Small intestine (tissue), 16 donors: ENCODE measurements at places on chromosomes 2 and 18.
A peak's percentile ranks its signal among the peaks of the same experiment; 100 is the strongest.

DNA sequence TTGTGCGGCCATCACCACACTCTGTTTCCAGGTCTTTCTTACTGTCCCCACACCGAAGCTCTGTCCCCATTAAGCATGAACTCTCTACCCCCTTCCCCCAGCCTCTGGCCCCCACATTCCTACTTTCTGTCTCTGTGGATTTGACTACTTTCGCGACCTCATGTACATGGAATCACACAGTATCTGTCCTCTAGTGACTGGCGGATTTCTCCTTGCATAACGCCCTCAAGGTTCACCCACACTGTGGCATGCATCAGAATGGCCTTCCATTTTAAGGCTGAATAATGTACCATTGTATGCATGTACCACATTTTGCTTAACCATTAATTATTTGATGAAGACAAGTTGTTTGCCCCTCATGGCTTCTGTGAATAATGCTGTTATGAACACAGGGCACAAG lies 467.6 kb upstream of the HS6ST1 start:
- no peak for DNase-seq
- no peaks in the 10 kb centered on the region for H3K4me1 ChIP-seq
- no peak overlapping the region for H3K27ac ChIP-seq
- no peaks in the 10 kb centered on the region for H3K36me3 ChIP-seq
- H3K27me3 ChIP-seq: no peaks in the 10 kb centered on the region
- no peak overlapping the region for H3K4me3 ChIP-seq

GRCh38 chr18:30967701-30968100 lies 74.8 kb downstream of the DSC3 start:
- H3K27ac ChIP-seq: no peak overlapping the region
- no peak overlapping the region for H3K4me3 ChIP-seq
- no peaks in the 10 kb centered on the region for H3K27me3 ChIP-seq
- H3K4me1 ChIP-seq: no peaks in the 10 kb centered on the region

DNA sequence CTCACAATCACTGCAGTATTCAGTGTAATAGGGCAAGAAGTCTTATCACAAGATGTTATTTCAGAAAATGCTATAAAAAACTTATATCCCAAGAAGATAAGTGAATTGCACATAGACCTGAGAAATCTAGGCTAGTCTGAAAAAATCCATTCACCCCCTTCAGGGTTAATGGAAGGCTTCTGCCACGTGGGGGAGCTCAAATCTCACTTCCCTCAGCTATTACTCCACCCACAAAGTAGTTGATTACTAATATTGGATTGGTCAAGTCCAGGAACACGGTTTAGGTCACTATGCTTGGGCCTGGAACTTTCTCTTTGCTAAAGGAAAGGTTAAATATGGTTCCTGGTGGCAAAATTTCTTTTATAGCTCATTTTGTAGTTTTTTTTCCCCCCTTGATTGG lies 51.2 kb upstream of the ADAM23 start:
- no peaks in the 10 kb centered on the region for H3K36me3 ChIP-seq
- no peak overlapping the region for H3K27ac ChIP-seq
- H3K4me3 ChIP-seq: no peak overlapping the region
- no peaks in the 10 kb centered on the region for H3K27me3 ChIP-seq

- H3K27ac ChIP-seq: peak overlapping the region; percentile 79
- peaks cover 2% of the 10 kb centered on the region for H3K4me1 ChIP-seq
- H3K36me3 ChIP-seq: peaks cover 4% of the 10 kb centered on the region
- H3K4me3 ChIP-seq: peak overlapping the region; percentile 90
These were observed 721 bp downstream of the METTL5 start for GRCh38 chr2:169823996-169824372.

DNA sequence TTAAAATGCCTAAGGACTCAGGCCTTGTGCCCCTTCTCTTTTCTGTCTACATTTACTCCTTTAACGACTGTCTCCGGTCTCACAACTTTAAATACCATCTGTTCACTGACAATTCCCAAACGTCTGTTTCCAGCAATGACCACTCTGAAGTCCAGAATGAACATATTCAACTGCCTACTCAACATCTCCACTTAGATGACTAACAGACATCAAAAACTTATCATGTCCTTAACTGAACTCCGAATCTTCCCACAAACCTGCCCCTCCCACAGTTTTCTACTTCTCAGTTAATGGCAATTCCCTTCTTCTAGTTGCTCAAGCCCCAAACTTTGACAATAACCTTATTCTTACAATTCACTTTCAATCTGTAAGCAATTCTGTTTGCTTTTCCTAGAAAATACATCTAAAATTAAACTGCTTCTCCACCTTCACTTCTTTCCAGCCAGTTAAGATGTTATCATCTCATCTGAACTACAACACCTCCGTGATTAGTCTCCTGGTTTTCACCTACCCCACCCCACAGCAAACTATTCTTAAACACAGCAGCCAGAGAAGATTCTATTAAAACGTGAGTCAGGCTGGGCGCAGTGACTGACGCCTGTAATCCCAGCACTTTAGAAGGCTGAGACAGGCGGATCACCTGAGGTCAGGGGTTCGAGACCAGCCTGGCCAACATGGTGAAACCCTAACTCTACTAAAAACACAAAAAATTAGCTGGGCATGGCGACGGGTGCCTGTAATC lies 2.8 kb downstream of the C1D start:
- DNase-seq: no peak
- H3K4me3 ChIP-seq: no peak overlapping the region
- H3K27ac ChIP-seq: no peak overlapping the region
- peaks cover 3% of the 10 kb centered on the region for H3K4me1 ChIP-seq
- no peaks in the 10 kb centered on the region for H3K36me3 ChIP-seq

GRCh38 chr2:124426625-124427024 lies 401.5 kb downstream of the CNTNAP5 start:
- H3K36me3 ChIP-seq: no peaks in the 10 kb centered on the region
- DNase-seq: no peak
- H3K4me1 ChIP-seq: no peaks in the 10 kb centered on the region
- H3K27ac ChIP-seq: no peak overlapping the region
- H3K27me3 ChIP-seq: no peaks in the 10 kb centered on the region
- no peak overlapping the region for H3K4me3 ChIP-seq

GRCh38 chr2:128354161-128354560 lies 35.5 kb upstream of the HS6ST1 start:
- no peaks in the 10 kb centered on the region for H3K36me3 ChIP-seq
- no peaks in the 10 kb centered on the region for H3K4me1 ChIP-seq
- H3K27me3 ChIP-seq: no peaks in the 10 kb centered on the region
- no peak overlapping the region for H3K4me3 ChIP-seq
- no peak for DNase-seq

GRCh38 chr2:119760237-119760955 lies 674 bp downstream of the PTPN4 start:
- DNase-seq: no peak
- H3K27me3 ChIP-seq: no peaks in the 10 kb centered on the region
- H3K4me3 ChIP-seq: peak overlapping the region; percentile 98
- H3K36me3 ChIP-seq: no peaks in the 10 kb centered on the region

- peaks cover 2% of the 10 kb centered on the region for H3K36me3 ChIP-seq
- H3K4me3 ChIP-seq: no peak overlapping the region
- no peak overlapping the region for H3K27ac ChIP-seq
- H3K27me3 ChIP-seq: no peaks in the 10 kb centered on the region
- H3K4me1 ChIP-seq: no peaks in the 10 kb centered on the region
These were observed 145.5 kb upstream of the LYPD1 start for GRCh38 chr2:132815516-132815915.

DNA sequence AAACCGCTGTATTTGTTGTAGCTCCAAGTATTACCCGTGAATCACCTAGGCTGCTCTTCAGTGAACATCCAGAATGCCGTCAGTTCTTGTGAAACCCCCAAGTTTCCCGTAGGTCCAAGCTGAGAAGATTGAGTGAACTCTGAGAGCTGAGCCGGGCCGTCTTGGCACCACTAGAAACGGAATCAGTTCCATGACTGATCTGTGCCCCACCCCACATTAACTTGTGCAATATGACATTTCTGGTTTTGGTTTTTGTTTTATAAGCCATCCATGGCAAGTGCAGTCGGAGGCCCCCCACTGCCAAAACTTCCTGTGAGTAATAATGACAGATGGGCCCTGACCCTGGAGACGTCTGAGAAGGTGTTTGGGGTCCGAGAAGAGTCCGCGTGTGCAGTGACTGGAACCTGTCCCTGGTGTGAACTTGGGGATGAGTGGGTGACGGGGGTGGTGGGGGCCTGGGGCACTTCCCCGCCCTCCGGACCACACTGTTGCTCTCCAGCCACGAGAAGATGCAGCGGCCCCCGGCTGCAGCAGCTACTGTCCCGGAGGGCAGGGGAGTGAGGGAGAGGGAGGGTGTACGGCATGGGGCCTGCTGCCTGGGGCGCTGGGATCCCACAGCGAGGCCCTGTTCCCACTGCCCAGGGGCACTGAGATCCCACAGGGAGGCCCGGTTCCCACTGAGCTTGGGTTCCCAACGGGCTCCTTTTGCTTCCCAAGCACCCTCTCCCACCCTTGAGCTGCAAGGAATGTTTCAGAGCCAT lies 26.5 kb downstream of the NFATC1 start:
- H3K27me3 ChIP-seq: no peaks in the 10 kb centered on the region
- H3K36me3 ChIP-seq: peaks cover 9% of the 10 kb centered on the region
- no peak overlapping the region for H3K27ac ChIP-seq
- H3K4me1 ChIP-seq: no peaks in the 10 kb centered on the region

- H3K4me1 ChIP-seq: no peaks in the 10 kb centered on the region
- peaks cover 68% of the 10 kb centered on the region for H3K36me3 ChIP-seq
- no peak for DNase-seq
- no peak overlapping the region for H3K4me3 ChIP-seq
- H3K27ac ChIP-seq: no peak overlapping the region
These were observed 35.2 kb downstream of the ZNF516 start for GRCh38 chr18:76459687-76460350.

GRCh38 chr2:172806996-172807395 lies 71.4 kb downstream of the RAPGEF4 start:
- H3K27me3 ChIP-seq: no peaks in the 10 kb centered on the region
- no peak overlapping the region for H3K4me3 ChIP-seq
- no peaks in the 10 kb centered on the region for H3K36me3 ChIP-seq
- no peak overlapping the region for H3K27ac ChIP-seq
- H3K4me1 ChIP-seq: no peaks in the 10 kb centered on the region
- peak; percentile 84 for DNase-seq

DNA sequence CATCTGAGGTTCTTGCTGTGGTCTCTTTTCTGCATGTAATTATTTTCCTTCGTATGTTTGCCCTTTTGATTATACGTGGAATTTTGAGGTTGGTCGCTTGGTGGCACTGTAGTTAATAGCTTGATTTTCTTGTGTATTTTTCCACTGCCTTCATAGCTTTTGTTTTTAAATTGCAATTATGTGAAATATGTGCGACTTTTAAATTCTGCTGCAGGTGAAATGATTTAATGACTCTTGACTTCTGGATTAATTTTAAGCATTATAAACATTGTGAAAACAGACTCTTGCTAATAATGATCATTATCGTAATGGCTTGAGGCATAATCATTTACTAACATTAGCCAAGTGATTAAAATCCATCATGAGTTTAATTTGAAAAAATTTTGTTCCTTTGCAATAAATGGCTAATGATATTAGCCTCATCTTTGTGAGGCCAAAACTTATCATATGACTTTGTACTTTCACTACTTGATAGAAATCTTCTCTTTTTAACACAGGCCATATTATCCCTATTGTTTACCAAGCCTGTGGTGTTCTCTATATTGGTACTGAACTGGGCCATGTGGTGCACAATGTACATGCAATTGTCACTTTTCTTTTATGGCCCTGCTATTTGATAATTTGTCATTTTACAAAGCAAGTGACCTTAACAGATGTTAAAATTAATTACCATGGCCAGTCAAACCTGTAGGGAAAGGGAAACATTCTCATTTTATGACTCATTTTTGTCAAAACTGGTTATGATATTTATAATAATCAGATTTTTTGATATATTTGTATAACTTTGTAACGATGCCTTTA lies 62.8 kb upstream of the NEUROD1 start:
- H3K27ac ChIP-seq: no peak overlapping the region
- H3K27me3 ChIP-seq: no peaks in the 10 kb centered on the region
- H3K4me3 ChIP-seq: no peak overlapping the region
- peaks cover 3% of the 10 kb centered on the region for H3K4me1 ChIP-seq

- H3K4me3 ChIP-seq: no peak overlapping the region
- DNase-seq: no peak
These were observed 10.6 kb downstream of the SEC11C start for GRCh38 chr18:59150236-59150635.
